ENCODE measurements at places on chromosomes 12 and 14.

DNA sequence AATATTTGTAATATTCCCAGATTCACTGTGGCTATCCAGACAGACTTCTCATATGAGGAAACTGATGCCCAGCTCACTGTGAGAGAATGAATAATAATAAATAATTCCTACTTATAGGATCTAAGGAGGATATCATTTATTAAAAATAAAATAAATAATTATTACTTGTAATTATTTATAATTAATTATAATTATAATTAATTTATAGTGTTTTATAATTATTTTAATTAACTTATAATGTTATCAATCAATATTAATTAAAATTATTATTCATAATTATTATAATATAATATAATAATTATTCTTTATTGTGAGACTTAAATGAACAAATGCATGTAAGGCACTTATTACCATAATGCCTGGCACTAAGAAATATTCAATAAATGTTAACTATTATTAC, 192.8 kb downstream of the GALC start:
- DNase-seq = no peak

DNA sequence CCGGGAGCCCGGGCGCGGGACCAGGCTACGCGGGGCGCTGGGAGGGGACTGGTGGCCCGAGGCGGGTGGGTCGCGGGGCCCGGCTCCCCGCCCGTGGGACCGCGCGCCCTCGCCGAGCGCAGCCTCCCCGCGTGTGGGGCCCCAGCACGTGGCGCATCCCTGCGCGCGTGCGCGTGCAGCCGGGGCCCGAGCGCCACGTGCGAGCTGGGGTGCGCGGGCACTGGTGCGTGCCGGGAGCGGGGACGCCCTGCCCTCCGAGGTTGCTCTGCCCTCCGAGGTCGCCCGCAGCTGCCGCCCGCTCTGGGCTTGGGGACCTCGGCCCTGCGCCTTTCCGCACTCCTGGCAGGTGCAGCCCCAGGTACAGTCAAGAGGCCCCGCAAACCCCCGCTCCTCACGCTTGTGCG, 365 bp upstream of the CCDC88C start:
- peak; percentile 42 for DNase-seq

GRCh38 chr14:98633380-98633779, 638.6 kb downstream of the BCL11B start:
- no peak for DNase-seq

- DNase-seq = no peak
Observed at GRCh38 chr12:14562279-14562678, 5.4 kb downstream of the PLBD1 start.
